Kidney glomerular epithelial cell (primary cell): ENCODE measurements at places on chromosomes 2 and 18.

DNA sequence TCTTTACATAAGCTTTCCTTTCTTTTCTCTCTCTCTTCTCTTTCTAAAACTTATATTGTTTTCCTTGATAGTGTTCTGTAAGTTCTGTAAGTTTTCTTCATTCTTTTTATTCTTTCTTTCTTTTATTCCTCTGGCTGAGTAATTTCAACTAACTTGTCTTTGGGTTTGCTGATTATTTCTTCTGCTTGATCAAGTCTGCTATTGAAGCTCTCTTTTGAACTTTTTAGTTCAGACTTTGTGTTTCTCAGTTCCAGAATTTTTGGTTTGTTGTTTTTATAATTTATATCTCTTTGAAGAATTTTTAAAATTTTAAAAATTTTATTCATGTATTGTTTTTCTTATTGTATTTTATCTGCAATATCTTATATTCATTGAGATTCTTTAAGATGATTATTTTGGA lies 795.8 kb upstream of the SALL3 start:
- no peak for DNase-seq

GRCh38 chr2:20934236-20934635 lies 109.6 kb downstream of the APOB start:
- DNase-seq = no peak

GRCh38 chr2:222427646-222428301 lies 3.4 kb downstream of the SGPP2 start:
- DNase-seq = peak; percentile 77

DNA sequence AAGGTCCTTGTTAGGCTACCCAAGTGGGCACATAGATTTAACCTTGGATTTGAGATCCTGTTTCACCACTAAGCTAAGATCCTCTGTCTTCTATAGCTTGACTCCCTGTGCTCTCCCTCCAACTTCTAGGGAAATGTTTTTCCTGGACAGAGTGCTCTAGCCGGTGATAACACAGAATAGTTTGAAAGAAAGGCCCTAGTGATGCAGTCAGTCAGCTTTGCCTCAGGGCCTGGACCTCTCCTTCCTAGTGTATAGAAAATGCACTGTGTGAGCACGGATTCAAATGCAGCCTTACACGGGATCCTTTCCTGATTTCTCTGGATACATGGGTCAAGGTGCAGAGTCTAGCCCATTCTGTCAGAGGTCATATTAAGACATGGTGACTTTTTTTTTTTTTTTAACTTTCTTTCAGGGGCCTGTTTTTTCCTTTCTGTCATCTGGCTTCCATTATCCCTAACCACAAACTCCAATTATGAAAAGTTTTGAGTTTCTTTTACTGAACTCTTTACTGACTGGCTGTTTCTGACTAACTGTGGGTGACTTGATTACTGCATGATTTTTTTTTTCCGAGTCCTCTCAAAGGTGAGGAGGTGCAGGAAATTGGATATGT lies 122.6 kb downstream of the LRP1B start:
- DNase-seq = no peak

DNA sequence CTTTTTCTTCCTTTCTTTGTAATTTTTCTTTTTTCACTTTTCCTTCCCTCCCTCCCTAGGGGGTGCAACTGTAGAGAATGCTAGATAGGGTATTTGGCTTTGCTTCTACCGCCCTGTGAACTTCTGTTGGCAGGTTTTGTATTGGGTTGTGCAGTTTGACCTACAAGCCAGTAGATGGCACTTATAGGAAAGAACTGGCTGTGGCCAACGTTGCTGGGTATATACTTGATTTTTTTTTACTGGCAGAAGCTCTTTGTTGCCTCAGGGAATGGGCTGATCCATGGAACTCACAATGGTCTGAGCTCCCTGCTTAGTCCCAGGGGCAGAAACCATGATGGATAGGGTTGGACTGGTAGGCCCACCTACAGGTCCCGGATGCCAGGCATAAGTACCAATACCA lies 1019.5 kb upstream of the LRRTM1 start:
- DNase-seq = peak; percentile 1

GRCh38 chr18:75654851-75655751 lies 227.6 kb upstream of the SMIM21 start:
- DNase-seq = no peak

DNA sequence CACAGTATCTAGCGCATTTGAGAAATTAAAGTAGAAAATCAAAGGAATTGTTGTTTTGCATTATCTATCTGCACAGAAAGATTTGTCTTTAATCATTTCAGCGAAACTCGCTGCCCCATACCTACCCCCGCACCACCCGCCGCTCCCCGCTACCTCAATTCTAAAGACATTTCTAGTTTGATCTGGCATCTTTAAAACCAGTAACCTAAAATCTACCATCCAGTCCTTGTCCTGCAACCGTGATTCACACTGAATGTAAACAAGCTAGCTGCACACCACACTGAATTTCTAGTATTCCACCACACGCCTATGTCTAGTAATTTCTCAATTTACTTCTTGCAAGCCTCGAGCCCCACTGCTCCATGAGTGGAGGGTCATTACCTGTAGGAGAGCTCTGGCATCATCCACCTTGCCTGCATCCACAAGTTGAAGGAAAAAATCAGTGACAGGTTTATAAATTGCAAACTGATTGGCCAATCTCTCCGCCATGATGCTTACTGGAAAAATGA lies 60.1 kb downstream of the ABCG8 start:
- DNase-seq = no peak

- DNase-seq = no peak
These were observed 8.6 kb downstream of the VRK2 start for GRCh38 chr2:58055033-58055786.

GRCh38 chr18:64219517-64219916 lies 70.6 kb upstream of the LINC00305 start:
- no peak for DNase-seq

GRCh38 chr2:30580391-30580790 lies 133.3 kb downstream of the LCLAT1 start:
- no peak for DNase-seq

- no peak for DNase-seq
These were observed 32.3 kb downstream of the LYPD6B start for GRCh38 chr2:149070681-149071320.

- DNase-seq = peak; percentile 12
These were observed 3.8 kb upstream of the ATP6V1C2 start for GRCh38 chr2:10717628-10718027.

GRCh38 chr2:113840518-113840917 lies 49.4 kb upstream of the ACTR3 start:
- peak; percentile 43 for DNase-seq

- no peak for DNase-seq
These were observed 41.3 kb downstream of the TMEM18 start for GRCh38 chr2:635687-636621.

- no peak for DNase-seq
These were observed 30.3 kb upstream of the AFTPH start for GRCh38 chr2:64493788-64494187.

DNA sequence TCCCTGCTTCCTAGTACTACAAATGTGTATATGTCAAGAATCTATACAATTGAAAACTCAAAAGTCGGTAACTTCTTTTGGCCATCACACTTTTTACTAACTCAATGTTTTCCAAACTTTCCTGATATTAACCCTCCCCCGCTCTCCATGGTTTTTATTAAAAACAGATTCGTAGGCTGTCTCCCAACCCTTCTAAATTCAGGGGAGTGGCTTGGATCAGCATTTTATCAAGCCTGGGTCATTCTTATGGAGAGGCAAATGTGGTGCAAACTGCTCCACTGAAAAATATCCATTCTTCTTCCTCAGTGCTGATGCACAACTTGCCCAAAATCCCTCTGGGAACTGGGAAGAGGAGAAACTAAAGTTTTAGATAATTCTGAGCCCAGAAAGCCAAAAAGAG lies 134.2 kb downstream of the RIF1 start:
- DNase-seq = no peak
